ENCODE measurements at places on chromosomes 5 and 9.

DNA sequence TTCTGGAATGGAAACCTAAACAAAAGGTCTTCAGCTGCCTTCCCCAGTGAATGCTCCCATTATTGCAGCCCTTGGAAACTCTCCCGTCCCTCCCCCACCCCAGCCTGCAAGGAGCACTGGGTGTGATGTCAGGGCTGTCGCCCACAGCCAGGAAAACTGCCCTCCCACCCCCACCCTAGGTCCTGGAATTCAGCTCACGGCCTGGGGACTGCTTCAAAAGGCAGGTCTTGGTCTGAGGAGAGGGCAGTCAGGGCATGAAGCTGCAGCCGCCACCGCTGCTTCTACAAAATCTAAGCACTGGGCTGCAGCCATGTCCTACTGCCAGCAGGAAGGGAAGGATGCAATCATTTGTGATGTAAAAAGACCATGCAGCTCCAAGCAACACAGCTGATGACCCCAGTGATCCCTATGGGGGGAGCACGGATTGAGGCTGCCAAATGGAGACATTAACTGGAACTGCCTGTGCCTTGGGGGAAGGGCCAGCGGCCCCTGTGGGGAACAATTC, 11.4 kb downstream of the GRHPR start:
- DNase-seq = no peak

DNA sequence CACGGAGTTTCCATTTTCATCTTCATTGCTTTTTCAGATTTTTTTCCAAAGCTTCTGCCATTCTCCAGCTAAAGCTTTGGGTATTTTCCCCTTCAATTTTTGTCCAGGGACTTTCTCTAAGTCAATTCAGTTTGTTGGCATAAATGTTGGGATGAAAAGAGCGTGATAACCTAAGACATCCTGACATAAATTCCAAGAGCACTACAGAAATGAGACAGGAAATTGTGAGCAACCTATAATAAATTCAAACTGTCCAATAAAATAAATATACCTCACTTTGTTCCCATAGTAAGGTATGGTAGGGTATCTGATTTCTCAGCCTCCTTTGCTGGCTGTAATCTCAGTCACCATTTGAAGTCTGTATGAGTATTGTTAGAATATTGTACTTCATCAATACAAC, 8.4 kb downstream of the ADAMTSL1 start:
- DNase-seq = no peak

DNA sequence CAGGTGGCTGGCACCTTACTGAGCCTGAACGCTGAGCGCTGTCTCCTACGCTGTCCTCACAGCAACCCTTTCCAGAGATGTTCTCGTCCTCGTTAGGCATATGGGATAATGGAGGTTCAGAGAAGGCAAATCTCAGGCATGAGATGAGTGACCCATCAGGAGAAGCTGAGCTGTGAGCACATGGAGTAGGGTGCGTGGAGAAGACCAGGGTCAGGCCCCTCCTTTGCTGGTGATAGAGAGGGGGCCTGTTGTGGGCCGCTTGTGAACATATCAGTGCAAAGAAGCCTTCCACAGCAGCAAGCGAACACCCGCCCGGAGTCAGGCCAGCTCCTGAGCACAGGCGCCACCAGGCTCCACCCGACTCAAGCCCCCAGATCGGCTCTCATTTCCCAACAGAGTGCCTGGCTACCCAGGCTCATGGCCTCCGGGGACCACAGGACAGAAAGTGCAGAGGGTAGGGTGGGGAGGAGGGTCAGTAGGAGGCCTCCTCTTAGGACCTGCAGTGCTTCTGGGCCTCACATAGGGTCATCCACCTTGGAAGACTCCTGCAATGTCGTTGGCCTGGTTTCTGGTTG, 15.0 kb upstream of the TIFAB start:
- no peak for DNase-seq

- DNase-seq = no peak
Measured at GRCh38 chr9:86601697-86602096, 247.5 kb upstream of the TUT7 start.

DNA sequence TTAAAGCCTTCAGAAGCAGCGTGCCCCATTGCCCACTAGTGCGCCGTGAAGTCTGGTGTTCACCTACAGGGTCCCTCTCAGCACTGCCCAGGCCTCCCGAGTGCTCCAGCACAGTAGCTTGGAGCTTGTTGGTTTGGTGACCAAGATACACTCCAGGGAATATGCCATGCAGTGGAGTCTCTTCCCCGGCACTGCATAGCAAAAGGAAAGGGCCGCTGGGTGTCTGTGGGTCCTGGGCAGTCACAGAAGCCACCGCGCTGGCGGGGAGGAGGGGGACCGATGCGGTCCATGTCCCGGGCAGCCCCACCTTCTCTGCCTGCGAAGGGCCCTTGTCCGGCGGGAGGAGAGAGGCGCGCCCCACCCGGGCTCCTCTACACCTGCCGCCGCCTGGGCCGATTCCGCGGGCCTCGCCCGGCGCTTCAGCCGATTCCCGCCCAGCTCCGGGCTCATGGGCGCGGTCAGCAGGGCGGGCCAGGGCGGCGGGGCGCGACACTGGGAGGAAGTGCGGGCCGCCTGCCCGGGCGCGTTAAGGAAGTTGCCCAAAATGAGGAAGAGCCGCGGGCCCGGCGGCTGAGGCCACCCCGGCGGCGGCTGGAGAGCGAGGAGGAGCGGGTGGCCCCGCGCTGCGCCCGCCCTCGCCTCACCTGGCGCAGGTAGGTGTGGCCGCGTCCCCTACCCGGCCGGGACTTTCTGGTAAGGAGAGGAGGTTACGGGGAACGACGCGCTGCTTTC, at the start of gene SYK:
Gene SYK, plus strand, starts transcription at position 579 of the 732 bp plus-strand sequence. CDS start 42,080 bp downstream, outside the sequence.
- no peak for DNase-seq

DNA sequence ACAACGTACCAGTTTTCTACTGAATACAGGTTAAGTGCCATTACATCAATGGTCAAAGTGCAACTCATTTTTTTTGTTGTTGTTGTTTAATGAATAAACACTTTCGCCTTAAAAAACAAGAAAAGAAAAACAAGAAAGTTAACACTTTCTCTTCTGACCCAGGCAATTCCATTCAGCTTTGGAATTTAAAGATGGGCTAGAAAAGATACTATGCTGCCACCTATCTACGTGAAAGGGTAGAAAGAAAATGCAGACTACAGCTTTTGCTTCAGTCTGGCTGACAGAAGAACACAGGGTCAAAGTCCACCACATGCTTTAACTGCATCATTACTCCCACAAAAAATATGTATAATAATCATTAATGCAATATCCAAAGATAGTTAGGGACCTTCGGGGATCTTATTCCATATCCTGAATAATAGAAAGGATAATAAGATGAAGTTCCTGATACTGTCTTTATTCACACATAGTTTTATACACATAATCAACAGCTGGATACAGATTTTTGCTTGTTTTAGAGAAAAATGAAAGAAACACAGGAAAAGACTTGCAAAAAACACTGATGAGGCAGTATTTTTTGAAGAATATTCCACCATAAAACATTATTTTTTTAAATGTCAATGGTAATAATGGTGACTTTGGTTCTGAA, 40.4 kb downstream of the ZDHHC21 start:
- DNase-seq = no peak

DNA sequence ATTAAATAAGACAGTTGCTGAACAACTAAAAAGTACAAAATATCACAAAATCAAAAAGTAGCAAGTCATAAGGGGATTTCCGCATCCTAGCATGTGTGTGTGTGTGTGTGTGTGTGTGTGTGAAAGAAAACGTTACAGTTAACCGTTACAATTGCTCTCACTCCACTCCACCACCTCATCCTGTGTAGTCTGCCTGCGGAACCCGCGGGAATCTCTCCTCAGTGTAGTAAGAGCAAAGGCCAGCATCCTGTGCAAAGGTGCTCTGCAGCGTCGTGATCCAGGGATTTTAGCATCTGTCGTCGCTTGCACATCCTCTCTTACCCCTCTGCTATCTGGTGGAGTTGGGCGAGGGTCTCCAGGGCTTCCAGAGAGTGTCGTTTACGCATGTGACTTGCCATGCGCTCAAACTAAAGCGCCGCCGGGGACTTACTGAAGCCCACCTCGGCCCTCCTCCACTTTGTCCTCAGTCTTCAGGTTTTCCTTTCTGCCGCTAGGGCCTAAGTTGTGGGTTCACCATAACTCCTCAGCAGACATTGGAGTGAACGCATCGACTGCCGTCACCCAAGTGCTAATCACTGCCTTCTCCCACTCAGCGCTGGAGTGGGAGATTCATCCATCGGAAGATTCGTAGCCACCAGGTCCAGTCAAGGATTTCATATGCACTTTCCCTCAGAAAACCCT, 3.9 kb downstream of the CDKN2B start:
- DNase-seq = no peak

- DNase-seq = no peak
Measured at GRCh38 chr5:176560364-176560763, 11.2 kb downstream of the CDHR2 start.

DNA sequence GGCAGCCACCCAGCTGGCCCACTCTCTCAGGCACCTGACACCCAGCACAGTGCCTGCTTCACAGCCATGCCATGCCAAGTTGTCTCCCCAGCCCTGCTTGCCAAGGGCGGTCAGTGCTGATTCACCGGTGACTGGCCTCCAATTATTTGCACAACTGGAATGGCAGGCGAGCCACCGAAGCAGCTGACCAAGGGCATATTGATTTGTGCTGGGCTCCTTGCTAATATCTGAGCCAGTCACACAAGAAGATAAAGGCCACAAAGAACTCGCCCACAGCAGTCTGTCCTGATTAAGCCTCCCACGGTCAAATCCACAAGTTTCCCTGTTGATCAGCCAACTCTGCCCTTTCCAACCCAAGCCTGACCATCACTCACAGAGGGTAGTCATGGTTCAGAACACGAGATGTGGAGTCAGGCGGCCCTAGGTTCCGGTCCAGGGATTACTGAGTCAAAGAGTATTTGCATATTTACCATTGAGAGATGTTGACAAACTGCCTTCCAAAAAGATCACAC, 6.4 kb upstream of the EEIG1 start:
- no peak for DNase-seq

GRCh38 chr9:86674487-86674886, 272.8 kb downstream of the GAS1 start:
- no peak for DNase-seq

DNA sequence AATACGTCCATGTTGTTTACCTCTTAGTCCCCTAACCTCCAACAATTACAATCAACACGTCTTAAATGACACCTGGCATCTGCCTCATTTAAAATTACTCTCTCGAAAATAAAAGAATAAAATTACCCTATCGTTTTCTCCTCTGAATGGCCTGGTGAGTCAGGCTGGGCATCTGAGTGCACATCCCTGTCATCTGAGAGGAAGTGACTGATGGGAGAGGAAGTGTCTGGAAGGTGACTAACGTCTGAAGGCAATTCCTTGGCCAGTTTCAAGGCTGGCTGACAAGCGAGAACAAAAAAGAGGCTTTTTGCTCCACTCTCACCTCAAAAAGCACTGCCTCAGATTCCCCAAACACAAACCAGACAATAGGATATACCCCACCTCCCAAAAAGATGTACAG, 57.7 kb downstream of the MAPKAP1 start:
- DNase-seq = no peak

DNA sequence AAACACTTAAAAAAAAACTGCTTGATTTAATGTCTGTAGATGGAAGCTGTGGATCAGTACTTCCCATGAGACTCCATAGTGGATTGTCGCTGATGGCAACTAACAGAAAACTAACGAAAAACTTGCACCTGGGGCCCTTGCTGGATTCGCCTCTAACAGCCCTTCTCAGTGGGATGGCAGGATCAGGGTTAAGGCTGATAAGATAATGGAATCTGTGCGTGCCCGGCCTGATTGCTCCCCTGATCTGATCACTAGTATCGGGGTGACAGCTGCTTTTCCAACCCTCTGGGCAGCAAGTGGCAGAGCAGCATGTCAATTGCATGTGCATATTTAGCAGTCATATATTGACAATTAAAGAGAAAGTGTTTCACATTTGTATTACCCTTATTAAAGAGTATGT, 185.8 kb upstream of the ELAVL2 start:
- DNase-seq = no peak

GRCh38 chr9:134518004-134518606, 123.5 kb upstream of the COL5A1 start:
- DNase-seq = no peak

DNA sequence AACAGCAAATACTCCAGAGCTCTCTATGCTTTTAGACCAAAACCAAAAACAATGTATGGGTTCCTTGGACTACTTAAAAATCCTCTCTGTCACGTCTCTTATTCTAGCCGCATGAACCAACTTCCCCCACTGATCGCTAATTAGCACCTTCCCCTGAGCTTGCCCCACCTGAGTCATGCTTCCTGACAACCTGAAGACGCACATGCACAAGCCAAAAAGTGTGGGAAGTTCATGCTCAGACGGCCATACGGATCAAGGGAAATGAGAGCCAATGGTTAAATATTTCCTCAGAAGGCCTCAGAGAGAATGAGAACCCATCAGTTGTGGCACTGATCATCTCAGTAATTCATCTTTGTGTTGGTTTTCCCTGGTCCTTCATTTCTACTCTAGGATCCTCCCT, 199.7 kb downstream of the BNC2 start:
- no peak for DNase-seq

GRCh38 chr9:99135456-99135855, 30.5 kb downstream of the TGFBR1 start:
- no peak for DNase-seq

DNA sequence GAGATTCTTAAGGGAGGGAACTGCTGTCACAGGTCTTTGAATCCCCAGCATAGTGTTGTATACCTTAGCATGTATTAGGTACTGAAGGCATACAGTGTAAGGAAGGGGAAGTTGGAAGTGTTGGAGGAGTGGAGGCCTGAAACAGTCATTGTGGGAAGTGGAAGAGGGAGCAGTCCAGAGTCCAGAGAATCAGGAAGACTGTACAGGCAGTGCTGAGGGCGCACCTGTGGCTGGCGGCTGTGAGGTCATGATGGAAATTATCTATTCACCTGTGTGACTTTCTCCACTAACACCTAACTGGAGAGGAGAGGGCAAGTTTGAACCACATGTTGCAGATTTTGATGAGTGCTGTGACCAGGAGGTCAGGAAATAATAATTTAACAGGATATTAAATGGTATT, 119.7 kb upstream of the NIPBL start:
- DNase-seq = no peak

DNA sequence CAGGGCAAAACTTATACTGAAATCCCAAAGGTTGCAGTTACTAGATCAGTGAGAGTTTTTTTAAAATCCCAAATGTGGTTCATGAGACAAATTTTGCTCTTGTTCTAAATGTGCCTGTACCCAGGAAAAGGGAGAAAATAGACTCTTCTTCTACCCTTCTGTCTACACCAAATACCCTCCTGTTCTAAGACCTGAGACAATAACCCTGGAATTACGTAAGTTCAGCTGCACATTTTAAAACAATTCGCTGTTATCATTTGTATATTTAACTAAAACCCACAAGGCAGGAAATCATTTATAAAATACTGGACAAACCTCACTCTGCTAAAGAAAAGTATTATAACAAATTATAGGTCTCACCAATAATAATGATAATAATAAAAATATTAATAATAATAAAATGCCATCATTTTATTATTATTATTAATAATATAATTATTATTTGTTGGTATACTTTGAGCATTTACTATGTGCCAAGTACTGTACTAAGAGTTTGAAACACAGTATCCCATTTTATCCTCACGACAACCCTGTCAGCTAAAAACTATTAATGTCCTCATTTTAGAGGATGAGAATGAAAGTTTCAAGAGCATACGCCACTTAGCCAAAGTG, 49.8 kb upstream of the AFAP1L1 start:
- DNase-seq = no peak

All from coronary artery (tissue), 2 donors.